ENCODE measurements at places on chromosomes 2 and 18.

GRCh38 chr2:127927384-127927783 lies 41.6 kb upstream of the AMMECR1L start:
- no peak for DNase-seq

GRCh38 chr2:236642125-236642524 lies 72.5 kb downstream of the ACKR3 start:
- no peak for DNase-seq

DNA sequence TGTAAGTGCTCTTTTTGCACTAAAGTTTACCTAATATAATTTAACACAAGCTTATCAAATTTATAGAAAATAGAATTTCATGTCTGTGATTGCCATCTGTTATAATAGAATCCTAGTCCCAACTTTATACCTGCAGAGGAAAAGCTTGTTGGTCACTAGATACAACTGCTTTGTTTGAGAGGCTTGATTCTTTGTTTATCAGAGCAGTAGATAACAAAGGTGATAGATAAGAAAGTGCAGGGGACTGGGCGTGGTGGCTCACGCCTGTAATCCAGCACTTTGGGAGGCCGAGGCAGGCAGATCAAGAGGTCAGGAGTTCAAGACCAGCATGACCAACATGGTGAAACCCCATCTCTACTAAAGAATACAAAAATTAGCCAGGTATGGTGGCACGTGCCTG lies 528.0 kb downstream of the STK39 start:
- no peak for DNase-seq

GRCh38 chr2:238597638-238598528 lies 171.2 kb downstream of the ASB1 start:
- DNase-seq = no peak

GRCh38 chr2:186757009-186757408 lies 63.1 kb downstream of the FAM171B start:
- peak; percentile 70 for DNase-seq

GRCh38 chr2:68653538-68653982 lies 10.2 kb downstream of the PROKR1 start:
- peak; percentile 52 for DNase-seq

DNA sequence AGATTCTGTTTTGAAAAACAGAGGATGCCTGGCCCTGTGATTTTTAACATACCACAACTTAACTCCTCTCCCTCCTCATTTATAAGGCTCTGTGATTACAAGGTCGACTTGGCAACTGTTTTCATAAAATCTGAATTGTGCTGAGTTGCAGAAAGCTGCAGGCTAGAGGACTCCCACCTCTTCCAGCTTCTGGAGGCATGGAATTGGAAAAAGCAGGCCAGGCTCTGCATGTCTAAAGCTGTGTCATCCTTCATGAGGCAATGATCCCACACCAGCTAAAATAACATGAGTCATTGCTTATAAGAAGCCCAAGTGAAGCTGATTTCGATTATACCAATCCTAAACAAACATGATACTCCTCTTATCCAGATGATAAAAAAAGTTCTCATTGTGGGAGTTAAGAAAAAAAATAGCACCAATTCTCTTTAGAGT lies 11.7 kb downstream of the ARHGAP28 start:
- peak; percentile 82 for DNase-seq

- peak; percentile 33 for DNase-seq
These were observed 62.6 kb downstream of the ETAA1 start for GRCh38 chr2:67459761-67460160.

DNA sequence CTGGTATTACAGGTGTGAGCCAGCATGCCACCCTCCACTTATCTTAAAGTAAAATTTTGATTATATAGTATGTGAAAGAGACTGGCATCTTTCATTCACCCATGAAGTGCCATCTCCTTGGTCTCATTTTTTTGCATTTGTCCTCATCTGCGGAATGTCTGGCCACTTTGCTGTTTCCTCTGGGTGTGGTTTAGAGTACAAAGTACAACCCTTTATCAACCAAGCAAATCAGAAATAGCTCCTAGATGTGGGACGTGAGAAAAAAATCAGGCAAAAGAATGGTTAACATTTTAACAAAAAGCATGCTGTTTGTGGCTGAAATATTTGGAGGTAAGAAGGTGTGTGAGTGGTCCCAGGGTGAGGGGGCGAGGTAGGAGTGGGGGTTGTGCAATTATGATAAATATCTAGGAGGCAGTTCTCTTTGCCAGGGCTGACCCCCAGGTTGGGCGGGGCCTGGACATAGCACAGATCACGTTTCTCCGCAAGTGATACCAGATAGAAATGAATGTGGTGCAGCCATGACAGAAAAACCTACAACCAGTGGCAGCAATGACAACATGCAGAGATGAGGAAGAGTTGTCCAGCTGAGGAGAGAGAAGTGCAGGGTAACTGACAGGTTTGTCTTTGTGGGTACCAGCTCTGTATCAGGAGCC lies 115.8 kb upstream of the SERTAD2 start:
- peak; percentile 33 for DNase-seq

DNA sequence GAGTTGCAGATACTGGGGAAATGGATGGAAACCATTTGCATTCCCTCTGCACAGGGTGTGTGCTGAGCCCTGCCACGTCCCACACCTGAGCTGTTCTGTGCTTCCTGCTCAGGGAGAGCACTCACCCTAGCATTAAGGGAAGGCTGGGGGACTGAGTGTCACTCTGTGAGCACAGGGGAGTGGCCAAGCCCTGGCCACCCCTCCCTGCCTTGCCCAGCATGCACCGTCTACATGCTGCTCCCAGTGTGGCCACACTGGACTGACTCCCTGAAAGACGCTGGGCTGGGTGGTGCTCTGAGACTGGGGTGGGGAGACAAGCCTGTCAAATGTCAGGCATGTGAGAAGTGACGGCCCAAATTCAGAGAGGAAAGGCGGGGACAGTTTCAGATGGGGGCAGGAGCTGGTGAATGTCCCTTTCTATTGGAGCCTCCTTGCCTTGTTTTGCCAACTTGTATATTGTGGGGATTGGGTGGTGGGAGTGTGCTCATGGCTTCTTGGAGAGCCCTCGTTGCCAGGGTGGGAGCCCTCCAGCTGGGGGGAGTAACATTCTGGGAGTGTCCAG lies 298.4 kb upstream of the HS6ST1 start:
- DNase-seq = no peak

DNA sequence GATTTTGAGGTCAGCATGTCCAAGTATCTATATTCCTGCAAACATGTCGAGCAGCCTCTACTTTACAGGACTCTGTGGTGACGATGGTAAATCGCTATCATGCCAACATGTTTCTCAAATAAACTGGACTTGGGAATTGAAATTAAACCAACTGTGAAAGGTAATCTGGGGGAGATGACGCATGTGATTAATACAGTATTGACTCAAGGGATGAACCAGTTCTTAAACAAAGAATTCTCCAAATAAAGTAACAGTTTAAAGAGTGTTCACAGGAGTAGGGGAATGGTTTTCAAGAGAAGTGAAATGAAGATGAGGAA lies 54.3 kb downstream of the THUMPD2 start:
- peak; percentile 33 for DNase-seq

DNA sequence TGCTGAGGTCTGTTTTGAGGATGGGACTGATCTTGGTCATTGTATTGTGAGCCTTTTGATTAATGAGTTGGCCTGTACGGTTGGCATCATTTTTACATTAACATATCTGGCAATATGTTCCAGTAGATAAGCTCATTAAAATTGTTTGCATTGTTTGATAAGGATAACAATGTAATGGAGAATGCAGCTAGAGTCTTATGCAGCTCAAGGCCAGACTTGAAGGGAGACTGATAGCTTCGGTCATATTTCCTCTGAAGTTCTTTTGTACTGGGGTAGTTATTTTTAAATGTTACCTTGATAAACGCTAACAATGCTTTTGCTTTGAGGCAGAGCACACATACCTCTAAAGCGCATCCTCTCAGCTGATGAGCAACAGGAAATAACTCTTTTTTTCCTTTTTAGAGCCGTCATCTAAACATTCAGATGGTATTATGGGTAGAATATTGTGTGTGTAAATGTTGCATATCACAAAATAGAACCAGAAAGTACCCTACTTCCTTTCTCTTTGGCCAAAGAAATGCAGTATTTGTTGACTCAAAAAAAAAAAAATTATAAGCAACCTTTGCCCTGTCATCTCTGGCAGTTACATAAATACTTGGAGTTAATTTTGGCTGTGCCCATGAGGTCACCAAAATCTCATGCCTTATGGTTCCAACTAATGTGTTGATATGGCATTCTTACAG lies 1.3 kb downstream of the MAPRE2 start:
- no peak for DNase-seq

DNA sequence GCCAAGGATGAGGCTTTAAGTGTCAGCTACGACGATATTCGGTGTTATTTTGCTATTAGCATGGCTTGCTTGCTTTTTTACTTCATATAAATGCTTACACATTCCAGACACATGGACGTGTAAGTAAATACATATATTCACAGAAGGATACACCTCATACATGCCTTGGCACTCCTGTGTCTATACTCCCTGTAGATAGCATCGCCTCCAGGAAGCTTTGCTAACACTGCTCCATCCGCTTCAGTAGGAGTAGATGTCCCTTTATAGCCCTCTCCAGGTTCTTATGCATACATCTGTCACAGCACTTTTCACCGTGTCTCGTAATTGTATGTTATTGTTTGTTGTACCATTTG lies 27.5 kb upstream of the KCTD1 start:
- DNase-seq = peak; percentile 11

GRCh38 chr2:197209742-197210408 lies 100.7 kb downstream of the ANKRD44 start:
- DNase-seq = peak; percentile 94

DNA sequence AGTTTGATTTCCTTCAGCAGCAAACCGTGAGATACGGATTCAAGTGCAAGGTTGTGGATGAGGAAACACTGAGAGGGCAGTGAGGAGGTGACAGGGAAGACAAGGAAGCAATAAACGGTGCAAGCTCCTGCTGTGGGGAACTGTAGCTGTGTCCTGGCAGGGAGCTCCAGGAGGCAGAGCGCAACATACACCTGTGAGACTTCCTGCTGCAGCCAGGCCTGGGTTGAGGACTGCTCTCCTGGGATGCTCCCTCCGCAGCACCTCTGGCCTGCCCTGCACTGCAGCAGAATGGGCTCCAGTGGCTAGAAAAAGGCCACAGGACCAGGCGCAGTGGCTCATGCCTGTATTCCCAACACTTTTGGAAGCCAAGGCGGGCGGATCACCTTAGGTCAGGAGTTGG lies 85.5 kb downstream of the MRO start:
- no peak for DNase-seq

- DNase-seq = no peak
These were observed 11.1 kb upstream of the ACTR3 start for GRCh38 chr2:113878743-113879142.

DNA sequence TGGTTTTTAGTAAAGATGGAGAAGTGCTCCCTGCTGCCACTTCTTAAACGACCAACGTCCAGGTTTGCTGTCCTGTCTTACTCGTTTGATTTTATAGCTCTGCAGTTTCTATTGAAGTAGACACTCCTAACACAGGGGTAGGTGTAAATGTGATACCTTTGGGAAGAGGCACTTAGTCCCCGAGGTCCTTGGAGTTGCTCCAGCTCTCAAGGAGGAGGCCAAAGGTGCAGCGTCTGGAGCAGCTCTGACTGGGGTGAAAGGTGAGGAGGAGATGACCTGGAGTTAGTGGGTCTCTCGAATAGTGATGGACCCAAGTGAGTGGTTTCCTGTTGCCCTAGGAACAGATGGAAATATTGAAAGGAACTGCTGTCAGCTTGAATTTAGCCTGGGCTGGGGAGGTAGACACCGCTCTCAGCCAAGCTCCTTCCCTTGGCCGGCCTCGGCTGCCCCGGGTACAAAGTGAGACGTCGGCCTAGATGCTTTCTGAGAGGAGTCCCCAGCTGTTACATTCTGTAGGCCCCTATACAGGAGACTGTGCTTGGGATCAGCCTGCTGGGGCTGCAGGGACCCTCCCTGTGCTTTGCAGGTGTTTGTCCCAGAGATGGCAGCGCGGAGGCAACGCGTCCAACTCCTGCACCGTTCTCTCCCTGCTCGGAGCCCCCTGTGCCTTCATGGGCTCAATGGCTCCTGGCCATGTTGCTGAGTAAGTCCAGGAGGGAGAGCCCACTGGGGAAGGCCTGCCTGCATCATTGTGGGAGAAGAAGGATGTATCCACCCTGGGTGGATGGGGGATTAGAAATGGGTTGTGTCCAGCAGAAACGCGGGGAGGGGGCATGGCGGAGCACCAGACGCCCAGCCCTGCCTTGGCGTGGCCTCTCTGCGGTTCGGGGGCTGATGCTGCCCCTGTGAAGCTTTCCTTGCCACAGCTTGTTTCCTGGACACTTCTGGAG lies 5.4 kb downstream of the KHK start:
- DNase-seq = no peak

- DNase-seq = no peak
These were observed 39.3 kb upstream of the NFATC1 start for GRCh38 chr18:79356435-79356834.

Data from kidney tubule cell (primary cell).